CD4-positive, alpha-beta T cell treated with Interferon alpha-2 for 1 hour (primary cell): ENCODE measurements at places on chromosomes 1 and 21.
A peak's percentile ranks its signal among the peaks of the same experiment; 100 is the strongest.

DNA sequence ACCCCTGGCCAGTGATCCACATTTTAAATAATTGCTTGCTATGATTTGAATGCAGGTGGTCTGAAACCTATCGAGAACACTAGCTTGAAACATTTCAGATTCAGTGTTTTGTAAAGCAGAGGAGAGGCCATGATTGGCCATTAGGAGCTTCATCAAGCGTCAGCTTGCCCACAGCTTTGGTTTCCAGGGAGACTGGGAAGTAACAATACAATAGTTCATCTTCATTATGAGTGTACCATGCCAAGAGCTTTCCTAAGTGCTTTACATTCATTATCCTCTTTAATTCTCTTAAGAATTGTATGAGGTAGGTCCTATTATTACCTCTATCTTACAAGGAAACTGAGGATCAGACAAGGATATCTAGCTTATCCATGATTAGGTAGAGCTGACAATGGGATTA is 27.7 kb upstream of the ATP5PO start:
- no peak for DNase-seq

DNA sequence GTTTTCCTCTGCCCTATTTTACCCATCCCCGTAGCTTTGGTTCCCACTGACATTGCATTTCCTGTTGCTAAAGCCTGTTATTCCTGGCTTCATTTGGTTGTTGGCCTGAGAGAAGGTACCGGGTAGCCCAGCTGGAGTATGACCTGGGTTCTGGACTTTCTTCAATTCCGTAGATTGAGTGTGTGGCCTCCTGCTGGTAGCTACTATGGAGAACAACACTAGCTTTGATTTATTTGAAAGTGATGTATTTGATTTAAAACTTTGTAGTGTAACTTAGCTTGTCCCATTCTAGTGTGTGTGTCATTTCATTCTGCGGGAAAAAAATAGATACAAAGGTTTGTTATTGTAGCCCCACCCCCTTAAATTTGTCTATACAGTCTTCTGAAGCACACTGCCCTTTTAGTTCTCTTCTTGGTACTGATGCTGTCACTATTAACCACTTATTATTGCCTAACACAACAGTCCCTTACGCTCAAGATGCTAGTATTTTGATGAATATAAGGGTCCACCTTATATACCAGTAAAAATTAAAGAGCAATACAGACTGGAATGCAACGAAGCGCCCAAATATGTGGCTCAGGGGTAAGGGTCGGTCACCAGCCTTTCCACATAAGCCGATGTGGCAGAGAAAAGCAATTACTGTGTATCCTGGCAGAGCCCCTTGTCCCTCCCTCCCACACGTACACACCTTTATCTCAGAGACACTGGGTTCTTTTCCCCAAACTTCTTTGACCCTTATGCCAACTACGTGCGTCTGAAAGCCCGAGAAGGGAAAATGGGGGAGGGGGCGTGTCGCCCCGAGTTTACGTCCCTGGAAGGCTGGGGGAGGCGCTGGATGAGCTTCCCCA is 643 bp upstream of the MOV10 start:
- no peak for DNase-seq

DNA sequence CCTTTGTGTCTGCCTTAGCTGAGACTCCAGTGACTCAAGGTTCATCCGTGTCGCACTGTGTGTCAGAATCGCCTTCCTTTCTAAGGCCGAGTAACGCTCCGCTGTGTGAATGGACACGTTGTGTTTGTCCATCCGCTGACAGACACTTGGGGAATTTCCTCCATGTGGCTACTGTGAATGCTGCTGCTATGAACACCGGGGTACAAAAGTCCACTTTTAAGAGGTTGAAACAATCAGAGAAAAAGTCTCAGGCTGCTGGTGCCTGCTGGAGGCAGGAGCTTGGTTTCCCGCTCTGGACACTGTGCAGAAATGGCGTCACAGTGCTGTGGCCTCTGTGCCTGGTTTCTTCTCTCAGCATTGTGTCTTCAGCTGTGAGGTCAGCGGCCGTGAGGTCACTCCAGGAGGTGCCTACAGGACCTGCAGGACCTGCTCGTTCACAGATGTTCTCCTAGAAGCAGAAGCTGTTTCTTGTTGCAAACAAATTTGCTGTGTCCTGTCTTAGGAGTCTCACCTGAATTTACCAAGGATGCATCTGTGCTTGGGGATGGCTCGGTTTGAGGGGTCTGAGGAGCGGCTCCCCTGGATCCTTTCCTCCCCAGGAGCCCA is 34.2 kb downstream of the KRTAP10-1 start:
- DNase-seq, result no peak

DNA sequence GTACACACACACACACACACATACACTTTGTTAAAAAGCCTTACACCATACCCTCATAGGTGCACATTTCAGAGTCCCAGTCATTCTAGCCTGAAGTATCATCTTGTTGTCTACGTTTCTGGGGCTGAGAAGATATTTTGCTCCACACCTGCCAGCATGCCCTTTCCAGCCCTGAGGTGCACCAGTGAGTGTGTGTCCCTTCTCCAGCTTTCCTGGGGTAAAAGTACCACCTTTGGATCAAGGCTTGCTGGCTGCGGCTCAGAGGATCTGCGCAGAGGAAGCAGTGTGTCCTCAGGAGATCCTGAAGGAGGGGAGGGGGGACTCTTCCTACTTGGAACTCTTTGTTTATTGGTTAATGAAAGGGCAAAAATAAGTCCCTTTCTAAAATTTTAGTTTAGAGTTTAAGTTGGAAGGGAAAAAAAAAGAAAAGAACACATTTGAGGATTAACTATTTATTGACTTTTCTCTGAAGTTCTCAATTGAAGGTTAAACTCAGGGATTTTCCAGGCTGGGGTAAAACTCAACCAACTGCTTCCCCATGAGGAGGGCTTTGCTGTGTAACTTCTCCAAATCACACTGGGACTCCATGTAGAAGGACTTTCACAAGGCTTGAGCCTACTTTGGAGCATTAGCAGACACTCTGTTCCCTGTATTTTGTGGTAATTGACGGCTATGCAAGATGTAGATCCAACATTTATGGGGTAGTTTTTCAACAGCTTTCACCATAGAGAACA is 200.3 kb upstream of the SGIP1 start:
- peak; percentile 57 for DNase-seq

DNA sequence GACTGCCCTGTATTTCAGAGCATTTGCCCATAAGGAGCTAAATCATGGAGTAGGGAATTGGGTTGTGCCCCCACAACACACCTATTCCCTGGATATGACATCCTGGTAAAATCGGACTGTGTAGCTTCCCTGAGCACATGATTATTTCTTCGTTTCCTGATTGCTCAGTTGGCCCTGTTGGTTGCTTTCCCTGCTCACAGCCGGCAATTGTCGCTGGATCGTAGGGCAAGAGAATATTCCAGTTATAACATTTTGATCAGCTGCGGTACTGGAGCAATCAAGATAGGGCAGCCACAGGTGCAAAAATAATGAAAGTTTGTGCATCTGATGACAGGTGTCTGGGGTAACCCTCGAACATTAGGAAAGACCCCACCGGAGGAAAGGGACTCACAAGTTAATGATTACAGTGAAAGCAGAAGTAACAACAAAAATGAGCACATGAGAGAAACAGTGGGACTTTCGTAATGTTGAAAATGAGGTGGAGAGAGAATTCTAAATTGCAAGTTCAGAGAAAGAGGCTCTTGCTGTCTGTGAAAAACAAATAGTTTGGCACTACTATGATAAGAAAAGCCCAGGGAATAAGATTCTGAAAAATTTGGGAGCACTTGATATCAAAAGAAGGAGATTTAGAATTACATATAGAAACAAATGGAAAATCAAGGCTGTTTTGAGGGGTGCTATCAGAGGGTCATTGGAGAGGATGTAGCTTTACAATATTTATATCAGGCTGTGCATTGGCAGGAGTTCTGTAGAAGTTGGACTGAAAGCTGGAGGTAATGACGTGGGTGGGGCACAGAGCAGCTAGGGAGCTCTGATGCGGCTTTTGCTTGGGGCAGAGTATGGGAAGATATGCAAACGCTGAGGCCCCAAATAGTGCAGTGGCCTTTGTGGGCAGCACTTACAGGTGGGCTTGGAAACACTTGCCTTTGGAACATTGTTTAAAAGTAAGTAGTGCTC is at the start of gene MAB21L3:
MAB21L3 (plus strand) TSS at position 833 of the 957 bp plus-strand sequence. CDS start 1,217 bp downstream, outside the sequence.
- DNase-seq, result no peak

DNA sequence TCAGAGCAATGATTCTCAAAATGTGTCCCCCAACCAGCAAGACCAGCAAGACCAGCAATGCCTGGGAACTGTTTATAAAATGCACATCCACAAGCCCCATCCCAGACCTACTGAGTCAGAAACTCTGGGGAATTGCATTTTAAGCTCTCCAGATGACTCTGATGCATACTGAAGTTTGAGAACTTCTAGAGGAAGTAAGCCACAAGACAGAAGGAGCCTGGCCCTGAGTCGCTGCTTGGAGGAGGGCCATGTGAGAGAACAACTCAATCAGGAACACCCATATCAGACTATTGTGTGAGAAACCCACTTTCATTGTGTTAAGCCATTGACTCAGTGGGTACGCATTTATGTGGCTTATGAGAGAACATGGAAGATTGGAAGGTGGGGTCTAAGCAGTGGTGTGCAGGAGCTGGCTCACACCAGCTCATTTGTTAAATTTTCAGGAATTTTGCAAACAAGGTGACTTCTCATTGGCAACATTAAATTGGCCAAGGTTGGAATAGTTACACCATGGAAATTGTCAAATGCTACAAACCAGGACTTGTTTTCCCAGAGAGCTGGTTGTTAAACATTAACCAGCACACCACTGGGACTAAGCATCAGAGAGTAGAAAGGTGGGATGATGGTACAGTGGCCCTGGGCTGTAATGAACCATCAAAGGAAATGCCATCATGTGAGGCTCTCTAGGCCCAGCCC is 38.9 kb downstream of the ATP1A1 start:
- DNase-seq, result no peak

DNA sequence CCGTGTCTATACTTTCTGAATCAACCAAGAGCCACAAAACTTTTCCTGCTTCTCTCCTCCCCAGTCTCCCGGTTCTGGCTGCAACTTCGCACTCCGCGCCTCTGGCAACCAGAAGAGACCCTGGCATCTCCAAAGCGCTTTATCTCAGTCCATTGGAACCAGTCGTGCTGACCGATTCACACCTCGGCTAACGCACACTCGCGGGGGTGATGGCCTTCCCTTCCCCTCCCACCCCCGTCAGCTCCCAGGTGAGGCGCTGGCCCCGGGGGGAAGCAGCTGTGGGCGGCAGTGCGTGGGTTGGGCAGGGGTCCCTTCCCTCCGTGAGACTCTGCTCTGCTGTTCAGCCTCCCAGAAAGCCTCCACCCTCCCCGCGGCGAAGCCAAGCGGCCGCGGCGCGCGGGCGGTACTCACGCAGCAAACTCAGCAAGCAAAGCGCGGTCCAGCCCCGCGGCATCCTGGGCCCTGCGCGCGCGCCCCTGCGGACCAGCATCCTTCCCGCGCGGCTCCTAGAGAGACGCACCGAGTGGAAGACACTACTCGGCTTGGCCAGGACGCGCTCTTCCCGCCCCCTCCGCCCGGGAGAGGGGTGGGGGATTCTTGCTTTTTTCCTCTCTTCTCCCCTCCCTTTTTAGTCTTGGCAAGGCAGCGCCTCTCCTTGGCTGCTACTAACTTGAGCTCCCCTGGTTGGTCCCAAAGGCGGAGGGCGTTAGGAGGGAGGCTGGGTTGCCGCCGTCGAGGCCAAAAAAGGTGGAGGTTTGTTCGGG is at the start of gene CD34:
CD34 (minus strand) TSS at position 535 of the 764 bp plus-strand sequence; CDS start at position 490, 45 bp downstream.
- no peak for DNase-seq

- DNase-seq, result no peak
These were observed 311.2 kb downstream of the VAV3 start for GRCh38 chr1:107653765-107654164.

- DNase-seq, result no peak
These were observed 60.5 kb downstream of the SLC66A1 start for GRCh38 chr1:19372602-19373001.

- no peak for DNase-seq
These were observed 210.4 kb upstream of the VAMP3 start for GRCh38 chr1:7560601-7561181.

DNA sequence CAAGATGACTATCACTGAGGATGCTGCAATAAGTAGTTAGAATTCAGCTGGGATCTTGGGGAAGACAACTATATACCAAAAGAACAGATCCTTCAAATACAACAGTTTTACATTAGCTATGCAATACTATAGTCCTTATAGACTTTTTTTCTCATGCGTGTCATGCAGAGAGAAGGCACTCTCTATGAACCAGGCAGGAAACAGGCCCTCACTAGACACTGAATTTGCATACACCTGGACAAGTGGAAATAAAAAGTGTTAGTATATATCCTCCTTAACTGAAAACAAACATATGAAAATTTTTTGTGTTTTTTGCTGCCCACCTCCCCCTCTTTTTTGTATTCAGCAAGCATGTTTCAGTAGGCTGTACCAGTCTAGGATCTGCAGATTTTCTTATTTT is 29.9 kb downstream of the TMCO1 start:
- DNase-seq, result no peak

- no peak for DNase-seq
These were observed 114.3 kb downstream of the TGFB2 start for GRCh38 chr1:218459450-218459849.

DNA sequence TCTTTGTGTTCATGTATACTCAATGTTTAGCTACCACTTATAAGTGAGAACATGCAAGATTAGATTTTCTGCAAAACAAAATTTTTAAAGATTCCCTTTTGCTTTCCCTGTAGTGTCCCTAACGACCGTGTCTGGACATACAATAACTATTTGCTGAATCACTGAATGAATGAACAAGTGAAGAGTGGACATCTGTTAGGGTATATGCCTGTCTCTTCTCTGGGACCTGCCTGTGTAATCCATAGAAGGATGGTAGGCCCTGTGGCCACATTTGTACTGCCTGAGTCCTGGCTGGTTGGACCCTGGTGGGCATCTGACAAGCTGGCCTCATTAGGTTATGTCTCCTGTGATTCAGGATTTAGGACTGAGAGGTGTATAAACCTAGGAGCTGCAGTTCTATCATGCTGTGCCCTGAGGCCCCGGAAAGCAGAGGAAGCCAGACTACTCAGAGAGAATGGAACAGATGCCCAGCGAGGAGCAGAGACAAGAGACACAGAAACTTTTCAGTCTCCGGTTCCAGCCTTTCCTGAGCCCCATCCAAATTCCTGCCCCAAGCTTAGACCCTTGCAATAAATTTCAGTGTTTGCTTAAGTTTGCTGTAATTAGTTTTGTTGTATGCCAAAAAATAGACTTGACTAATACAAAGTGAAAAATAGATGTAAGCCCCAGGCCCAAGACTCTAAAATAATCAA is 7.5 kb upstream of the NCF2 start:
- no peak for DNase-seq

DNA sequence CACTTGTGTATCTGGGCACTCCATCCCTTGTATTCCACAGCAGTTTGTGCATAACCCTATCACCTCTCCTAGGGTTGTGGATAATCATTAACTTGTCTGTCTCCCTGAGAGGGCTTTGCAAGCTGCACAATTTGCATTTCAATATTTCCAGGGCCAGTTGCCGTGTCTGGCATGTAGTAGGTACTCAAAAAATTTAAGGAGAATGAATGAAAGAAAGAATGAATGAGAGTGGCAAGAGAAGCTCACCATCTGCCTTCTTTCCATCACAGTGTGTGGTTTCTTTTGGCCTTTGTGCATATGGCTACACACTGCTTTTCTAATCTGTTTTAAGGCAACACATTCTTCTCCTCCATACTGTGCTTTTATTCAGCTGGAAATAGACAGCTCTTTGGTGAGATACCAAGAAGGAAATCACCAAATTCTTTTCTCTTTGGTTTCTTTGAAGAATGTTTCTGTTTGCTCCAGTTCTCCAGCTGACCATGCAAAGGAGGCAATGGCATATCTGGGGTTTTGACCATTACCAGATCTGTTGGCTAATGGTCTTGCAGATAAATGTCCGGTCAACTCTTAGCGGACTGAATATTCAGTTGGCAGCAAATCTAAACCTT is 49.4 kb downstream of the NGF start:
- no peak for DNase-seq
